ENCODE measurements at places on chromosomes 3 and 15. TPM values are rescaled to one million over a fixed set of nuclear protein-coding genes. Genes with fewer than 3 reads are reported as not detected.

DNA sequence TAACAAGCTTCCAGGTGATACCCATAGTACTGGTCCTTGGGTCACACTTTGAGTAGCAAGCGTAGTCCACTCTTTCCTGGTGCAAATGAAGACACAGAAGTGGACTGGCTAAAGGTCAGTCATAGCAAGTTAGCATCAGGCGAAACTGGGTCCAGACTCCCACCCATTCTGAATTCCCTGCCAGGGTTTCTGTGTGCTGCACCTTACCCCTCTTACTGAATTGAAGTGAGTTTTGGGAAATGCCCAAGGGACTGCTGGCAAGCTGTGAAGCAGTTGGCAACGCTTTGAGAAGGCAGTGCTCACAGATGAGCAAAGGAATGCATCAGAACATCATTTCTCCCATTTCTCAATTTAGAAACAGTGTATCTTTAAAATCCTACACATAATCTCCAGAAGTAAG, 1.8 kb upstream of the LSG1 start:
- DNase-seq: no peak

DNA sequence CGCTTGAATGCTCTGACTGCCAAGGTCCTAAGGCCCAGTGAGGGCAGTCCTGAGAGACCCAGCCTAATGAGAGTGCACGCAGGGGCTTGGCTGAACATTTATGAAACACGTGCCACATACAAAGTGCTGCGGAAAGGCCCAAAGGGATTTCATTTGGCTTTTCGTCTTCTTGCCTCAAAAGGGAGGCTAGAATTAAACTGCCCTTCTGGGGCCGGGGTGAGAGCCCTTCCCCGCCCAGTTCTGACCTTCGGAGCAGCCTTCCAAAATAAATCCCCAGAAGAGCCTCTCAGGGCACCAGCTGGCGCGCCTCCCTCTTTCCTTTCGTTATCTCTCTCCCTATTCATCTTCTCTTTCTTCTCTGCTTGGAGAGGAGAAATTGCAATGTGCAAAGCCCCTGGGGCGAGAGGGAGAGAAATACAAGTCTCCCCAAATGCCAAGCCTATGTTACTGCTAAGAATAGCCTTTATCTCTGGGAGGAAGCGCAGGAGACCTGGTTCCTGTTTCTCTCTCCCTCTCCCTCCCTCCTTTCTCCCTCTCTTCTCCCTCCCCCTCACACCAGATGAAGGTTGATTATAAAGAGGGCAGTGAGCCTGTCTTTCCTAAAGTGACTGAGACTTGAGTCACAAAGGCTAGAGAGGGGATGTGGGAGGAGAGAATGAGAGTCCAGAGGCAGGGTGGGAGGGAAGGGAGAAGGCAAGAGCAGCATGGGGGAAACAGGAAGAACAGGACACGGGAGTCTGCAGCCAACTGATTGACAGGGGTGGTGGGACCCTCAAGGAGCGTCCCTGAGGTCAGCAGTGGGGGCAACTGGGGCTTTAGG, 36.7 kb upstream of the NDUFB4 start:
- peak; percentile 52 for DNase-seq

DNA sequence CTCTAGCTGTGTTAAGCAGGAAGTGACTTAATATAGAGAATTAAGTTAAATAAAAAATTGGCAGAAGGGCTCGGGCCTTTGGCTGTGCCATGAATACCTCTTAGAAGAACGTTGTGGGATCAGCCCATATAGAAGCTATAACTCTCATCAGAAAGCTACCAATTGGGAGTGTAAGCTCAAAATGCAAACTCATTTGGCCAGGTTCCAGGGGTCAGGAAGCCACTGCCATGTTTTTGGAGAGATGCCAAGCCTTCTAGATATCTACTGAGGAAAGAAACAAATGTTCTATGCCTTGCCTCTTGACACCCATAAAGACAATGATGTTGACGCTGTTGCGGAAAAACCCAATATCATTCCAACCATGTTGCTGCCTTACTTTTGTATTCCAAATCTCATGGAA, 475.2 kb upstream of the TGFBR2 start:
- no peak for DNase-seq

DNA sequence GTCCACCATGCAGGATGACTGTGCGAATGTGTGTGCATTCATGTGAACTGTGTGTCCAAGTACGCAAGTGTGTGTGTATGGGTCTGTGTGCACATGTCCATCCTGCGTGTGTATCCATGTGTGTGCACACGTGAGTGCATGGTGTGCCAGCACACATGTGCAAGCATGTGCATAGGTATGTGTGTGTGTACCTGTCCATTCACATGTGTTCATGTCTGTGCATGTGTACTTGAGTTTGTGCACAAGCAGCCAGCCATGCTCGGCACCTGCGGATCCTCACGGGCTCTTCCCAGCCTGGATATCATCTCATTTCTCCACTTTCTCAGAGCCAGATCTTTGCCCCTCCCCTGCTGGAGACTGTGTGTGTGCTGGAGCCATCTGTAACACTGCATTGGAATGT, 18.7 kb upstream of the PLXNA1 start:
- no peak for DNase-seq

GRCh38 chr3:149270180-149270579, 48.6 kb upstream of the CP start:
- DNase-seq: no peak

DNA sequence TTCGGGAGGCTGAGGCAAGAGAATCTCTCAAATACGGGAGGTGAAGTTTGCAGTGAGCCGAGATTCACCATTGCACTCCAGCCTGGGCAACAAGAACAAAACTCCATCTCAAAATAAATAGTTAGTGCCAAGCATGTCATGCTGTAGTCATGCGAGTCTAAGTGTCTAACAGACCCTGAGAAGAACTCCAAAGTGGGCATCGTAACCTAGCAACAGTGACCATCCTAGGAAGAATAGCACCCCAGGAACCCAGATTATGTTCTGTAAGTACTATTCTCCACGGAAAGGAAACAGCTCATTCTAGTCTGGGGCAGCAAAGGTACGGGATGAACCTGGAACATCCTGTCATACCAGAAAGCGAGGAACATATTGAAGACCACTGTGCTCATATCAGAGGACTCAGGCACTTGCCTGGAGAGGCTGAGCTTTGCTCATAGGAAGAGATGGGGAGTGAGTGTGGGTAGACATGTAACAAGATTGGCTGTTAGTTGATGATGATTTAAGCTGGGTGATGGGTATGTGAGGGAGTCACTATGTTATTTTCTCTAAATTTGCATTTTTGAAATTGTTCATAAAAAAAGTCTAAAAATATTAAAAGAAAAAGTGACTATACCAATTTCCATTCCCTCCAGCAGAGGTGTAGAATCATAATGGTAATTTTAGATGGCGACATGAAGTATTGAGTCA, 31.7 kb downstream of the BCL2L10 start:
- no peak for DNase-seq

Gene MUC4
- total RNA-seq: not detected

Gene ITGB5
- total RNA-seq: 103 TPM
